ENCODE measurements at places on chromosomes 2 and 18. TPM values are rescaled to one million over a fixed set of nuclear protein-coding genes. Genes with fewer than 3 reads are reported as not detected.

DNA sequence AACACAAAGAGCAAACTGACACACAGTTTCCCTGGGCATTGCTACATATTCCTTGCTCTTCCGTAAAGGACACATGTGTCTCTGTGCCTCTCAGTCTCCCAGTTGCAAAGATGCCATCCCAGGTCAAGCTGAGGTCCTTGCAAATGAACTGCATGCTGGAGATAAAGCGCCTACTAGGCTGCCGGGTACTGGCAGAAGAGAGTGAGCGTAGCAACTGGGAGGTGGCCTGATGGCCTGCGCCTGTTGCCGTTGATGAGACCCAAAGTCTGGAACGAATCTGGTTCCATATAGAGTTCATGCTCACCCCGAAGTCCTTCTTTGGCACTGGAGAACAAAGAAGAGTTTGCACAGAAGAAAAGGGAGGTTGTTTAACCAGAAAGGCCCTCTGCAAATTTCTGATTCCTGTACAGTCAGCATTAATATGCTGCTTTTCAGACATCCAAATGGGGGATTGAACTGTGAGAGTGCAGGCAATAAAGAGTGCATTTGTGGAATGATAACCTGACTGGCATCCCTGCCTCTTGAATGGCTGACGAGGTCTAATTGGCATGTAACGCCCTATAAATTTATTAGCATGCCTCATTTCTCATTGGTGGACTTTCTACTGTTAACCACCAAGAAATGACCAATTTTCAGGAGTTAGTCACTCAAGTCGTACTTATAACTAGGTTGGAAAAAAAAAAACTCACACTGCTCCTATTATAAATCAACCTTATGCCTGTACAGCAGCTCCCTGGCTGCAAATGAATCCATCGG lies 78.7 kb downstream of the GBX2 start:
- no peak for DNase-seq

DNA sequence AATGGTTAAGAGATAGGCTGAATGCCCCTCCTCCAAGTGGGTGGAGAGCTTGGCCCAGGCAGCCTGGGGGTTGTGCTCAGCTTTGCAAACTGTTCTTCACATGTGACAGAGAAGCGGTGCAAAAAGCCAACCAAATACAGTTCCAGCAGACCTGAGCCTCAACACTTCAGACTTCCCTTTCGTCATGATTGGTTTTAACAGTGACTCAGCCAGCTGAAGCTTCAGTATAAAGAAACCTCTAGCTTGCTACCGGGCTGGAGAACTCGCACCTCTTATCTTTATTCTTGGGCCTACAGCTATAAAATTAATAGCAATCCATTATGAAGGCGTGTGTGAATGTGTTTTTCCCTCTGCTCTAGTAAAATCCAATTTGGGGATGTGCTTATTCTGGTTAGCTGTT lies 20.0 kb downstream of the SETBP1 start:
- DNase-seq, result no peak

The ZBTB7C gene
- 0.29 TPM for total RNA-seq

- DNase-seq, result no peak
Measured at GRCh38 chr2:222651718-222652418, 4.0 kb downstream of the FARSB start.

The RAB17 gene
- not detected for total RNA-seq

The GPBAR1 gene
- 0.66 TPM for total RNA-seq

Data from activated T-cell treated with anti-CD3 and anti-CD28 coated beads, Interleukin-2, amount 50 U/mL, for 4 hours (primary cell).